A172 (cell line): ENCODE measurements at places on chromosomes 2 and 18.

DNA sequence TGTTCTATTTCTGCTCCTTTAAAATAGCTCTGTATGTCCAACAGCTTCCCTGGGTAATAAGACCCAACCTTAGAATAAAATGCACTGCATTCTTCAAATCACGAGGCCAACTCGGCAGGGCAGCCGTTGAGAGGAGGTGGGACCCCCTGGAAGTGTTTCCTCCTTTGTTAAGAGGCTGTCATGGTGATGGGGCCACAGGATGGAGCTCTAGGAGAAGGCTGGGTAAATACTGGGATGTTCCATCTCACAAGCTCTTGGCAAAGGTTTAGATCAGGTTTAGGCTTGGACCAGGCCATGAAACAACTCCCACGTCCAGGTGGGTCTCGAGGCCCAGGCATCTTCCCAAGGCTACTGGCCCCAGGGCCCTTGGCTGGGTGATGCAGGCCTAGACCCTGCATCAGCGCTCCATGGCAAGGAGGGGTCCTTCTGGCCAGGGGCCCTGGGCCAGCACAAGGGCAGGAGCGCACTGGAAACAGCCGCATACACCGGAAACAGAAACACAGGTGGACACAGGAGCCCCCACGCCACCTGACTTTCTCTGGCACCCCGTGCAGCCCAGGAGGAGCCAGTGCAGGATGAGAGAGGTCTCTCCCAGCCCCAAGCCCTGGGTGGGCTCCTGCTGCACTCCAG, 38.8 kb upstream of the OTOS start:
- no peak for DNase-seq

DNA sequence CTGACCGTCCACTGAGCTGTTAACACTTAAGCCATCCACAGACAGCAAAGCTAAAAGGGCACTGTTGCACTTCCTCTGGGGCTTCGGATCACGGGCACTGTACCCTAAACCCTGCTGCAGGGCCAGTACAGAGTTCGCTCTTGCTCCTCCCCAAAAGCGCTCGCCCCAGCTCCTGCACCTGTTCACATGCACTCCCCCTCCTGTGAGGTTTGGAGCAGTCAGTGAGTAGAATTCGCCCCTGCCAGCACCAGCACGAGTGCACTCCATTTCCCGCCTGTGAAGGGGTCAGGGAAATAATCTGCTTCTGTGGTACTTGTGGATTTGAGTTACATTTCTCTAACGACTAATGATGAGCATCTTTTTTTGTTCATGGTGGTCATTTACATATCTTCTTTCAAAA, 158.8 kb downstream of the PTPRM start:
- DNase-seq: no peak

DNA sequence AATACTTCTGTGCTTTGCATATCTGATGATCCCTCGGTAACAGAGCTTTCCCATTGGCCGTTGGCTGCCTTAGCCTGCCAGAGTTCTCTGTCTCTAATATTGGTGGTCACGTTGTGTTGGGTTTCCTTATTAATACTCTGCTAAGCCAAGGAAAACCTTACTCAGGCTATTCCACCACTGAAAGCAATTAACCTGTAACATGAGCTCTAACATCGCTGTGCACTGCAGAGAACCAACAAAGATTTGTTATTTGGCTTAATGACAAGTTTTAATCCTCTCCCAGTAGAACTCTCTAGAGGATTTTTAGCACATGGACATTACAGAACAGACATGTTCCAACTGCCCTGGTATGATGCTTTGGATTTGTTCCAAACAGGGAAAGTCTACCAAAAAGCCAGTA, 825.9 kb upstream of the POU3F3 start:
- DNase-seq: no peak

- DNase-seq: no peak
Observed at GRCh38 chr2:132584976-132585817, 84.8 kb downstream of the LYPD1 start.

DNA sequence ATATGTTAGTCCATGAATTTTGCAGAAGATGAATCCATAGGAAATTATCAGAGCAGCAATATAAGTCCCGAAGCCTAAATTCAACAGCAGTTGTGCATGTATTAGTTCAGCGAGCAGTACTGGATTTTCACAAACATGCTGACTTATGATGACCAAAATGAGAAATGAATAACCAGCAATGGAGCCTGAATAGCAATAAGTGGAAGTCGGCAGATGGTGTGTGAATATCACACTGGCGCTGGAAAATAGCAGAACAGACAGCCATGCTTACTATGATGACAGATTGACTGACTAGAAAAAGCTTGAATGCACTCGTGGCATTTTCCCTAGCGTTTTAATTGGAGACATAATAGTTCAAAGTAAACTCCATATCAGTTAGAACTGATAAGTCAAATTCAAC, 1114.5 kb downstream of the DSC3 start:
- DNase-seq: no peak

DNA sequence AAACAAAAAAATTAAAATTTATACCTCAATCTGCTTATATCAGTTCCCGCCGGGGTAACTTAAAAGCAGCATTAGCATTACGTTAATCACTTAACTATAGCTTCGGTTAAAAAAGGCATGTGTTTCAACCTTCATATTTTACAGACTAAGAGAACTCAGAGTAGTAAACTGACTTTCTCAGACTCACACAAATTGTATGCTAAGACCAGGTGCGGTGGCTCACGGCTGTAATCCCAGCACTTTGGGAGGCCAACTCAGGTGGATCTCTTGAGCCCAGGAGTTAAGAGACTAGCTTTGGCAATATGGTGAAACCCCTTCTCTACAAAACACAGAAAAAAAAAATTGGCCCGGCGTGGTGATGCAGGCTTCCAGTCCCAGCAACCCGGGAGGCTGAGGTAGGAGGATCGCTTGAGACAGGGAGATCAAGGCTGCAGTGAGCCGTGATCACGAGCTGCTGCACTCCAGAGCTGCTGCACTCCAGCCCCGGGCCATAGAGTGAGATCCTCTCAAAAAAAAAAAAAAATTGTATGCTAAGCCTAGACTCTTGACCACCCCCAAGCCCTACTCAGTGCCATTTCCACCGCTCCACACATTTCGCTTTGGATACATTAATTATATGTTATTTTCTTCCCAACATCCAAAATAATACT, 2.4 kb downstream of the HNRNPLL start:
- no peak for DNase-seq

DNA sequence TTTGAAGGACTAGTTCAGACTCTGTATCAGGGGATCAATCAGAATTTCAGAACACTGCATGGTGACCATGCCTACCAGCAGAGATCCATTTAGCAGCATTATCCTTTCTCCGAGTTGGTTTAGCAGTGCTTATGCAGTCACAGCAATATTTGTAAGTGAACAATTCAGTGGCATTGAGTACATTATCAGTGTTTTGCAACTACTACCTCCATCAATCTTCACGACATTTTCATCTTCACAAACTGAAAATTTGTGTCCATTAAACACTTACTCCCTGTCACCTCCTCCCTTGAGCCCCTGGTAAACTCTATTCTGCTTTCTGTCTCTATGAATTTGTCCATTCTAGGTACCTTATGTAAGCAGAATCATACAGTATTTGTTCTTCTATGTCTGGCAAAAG, 20.1 kb downstream of the SLC9A2 start:
- DNase-seq: no peak

GRCh38 chr2:12824351-12824777, 107.6 kb downstream of the TRIB2 start:
- peak; percentile 65 for DNase-seq

DNA sequence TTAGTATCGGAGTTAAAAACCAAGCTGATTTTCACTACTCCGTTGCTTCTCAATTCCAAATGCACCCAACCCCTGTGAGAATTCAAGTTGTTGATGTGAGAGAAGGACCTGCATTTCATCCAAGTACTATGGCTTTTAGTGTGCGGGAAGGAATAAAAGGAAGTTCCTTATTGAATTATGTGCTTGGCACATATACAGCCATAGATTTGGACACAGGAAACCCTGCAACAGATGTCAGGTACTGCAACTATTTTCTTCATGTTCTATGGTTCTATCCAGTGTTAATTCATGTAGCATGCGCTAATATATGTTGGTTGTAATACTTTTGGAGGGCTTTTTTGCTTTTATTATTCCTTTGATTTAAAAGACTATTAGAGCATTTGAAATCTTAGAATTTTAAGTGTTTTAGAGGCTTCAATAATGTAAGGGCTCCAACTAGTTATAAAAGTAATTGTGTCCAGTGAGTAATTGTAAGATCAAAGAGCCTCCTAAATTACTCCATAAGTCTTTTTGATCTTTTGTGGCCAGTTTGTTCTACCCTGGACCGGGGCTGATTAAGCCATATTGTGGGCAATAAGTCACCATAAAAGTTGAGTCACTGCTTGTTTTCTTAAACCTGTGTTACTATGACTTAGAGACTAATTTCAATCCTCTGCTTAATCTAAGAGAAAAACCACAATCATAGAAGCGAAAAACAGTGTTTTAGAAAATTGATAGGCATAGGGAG, 22.9 kb downstream of the DSG4 start:
- no peak for DNase-seq

- DNase-seq: no peak
Observed at GRCh38 chr2:119263656-119264055, 40.0 kb downstream of the STEAP3 start.

- no peak for DNase-seq
Observed at GRCh38 chr2:26933431-26934334, 36.8 kb upstream of the MAPRE3 start.

- peak; percentile 37 for DNase-seq
Observed at GRCh38 chr18:22471546-22472131, 53.9 kb upstream of the CTAGE1 start.

DNA sequence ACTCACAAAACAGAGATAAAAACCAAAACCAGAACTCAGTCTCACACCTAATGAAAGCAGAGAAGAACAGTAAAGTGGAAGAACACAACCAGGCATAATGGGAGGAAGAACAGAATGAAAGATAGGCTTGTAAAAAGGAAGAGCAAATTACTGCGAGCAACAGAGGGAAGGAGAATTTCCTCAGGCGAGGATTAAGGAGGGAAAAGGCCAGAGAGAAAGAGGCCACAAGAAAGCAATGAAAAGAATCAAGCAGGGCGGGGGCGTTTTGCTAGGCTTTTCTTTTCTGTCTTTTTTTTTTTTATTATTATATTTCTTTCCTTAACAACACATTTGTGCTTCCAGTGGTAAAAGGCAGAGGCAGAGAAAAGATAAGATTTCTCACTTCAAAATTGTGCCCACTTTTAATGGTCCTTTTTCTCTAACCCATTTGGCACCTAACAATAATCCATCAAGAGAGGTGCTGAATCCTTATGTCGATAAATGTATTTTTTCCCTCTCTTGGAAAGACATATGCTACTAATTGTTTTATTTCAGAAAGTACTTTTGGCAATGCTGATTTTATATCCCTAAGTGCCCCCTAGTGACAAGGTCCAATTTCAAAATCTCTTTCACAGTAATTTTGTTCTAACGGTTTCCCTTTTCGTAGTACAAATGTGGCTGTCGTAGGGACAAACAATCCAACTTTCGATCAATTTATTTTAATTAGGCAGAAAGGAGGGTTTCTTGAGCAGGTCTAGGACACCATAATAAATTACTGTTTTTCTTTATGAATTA, 138.7 kb upstream of the AQP4 start:
- DNase-seq: no peak

DNA sequence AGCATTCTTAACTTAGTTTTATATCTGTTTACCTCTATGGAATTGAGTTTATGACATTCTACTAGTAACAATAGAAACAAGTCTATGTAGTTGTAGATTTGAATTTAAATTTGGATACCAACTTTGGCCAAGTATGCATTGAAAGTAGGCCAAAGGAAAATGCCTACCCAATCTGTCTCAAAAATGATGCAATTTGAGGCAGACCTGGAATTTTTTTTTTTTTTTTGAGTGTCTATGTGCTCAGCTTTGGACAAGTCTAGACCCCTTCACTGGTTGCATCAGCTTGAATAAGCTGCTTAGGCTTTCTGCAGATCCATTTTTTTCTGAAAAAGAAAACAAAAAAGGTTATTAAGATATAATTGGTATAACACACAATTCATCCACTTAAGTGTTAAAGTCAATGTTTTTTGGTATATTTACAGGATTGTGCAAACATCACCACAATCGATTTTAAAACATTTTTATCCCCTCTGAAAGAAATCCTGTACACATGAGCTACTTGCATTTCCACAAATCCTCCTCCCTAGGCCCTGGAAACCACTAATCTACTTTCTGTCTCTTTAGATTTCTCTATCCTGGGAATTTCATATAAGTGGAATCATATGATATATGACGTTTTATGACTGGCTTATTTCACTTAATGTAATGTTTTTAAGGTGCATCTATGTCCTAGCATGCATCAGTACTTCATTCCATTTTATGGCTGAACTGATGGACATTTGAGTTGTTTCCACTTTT, 185.1 kb upstream of the CCDC68 start:
- no peak for DNase-seq

DNA sequence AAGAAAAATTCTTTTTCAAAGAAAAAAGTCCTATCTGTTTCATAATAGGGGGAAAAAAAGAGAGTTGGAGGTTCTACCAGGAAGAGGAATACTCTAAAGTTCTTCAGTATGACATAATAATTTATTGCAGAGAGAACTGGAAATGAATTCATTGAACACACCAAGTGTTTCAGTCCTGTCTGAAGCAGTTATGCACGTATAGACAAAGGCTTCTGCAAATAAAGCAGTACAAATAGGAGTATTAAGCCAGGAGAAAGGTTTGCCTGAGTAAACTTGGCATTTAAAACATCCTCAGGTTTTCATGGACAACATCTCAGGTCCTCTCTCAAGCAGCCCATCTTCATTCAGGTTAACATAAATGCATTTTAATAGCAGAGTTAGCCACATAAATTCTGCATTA, 141.6 kb downstream of the CCDC148 start:
- no peak for DNase-seq

- DNase-seq: peak; percentile 95
Observed at GRCh38 chr18:34659579-34660517, 50.2 kb upstream of the DTNA start.

GRCh38 chr2:96423828-96424227, 81.3 kb downstream of the NEURL3 start:
- DNase-seq: no peak

DNA sequence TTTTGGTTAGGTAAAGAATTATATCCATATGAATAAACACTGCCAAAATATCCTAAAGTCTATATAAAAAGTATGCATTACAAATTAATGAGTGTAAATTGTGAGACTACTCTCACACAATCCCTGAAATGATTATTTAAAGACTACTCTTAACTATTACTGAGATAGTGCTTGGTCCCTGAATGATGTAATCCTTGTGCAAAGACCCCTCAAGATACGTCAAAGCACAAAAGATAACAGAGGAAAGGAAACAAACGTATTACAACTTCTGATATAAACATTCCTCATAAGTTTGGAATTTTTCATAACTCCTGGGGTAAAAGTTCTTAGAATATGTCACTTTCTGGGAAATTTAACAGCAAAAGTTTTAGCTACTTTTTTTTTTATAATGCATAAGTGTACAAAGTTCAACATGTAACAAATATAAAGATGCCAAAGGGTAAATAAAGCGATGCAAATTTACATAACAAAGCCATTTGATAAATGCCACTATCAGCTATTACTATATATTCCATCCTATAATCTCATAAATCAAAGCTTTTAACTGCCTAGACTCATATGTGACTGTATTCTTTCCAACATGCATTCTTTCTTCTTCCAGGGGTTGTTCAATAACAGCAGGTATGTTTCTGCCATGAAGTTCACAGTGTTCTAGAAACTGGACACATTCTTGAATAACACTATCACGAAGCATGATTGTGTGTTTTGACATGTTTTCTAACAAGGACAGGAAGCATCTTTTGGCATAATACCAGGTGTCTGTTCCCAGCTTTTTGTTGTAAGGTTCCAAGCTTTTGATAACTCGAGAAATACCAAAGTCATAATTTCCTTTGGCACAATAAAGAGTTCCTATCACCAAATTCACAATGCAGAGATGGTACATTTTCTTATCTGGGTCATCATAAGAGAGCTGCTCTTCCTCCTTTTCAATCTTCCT, 158.0 kb downstream of the AGPS start:
- no peak for DNase-seq

- DNase-seq: no peak
Observed at GRCh38 chr18:63169853-63170252, 149.7 kb downstream of the BCL2 start.
